ENCODE measurements at places on chromosomes 5 and 9. TPM values are rescaled to one million over a fixed set of nuclear protein-coding genes. Genes with fewer than 3 reads are reported as not detected.

SWI5 gene
- polyA plus RNA-seq = 32.5 TPM

TMEFF1 gene
- 4.4 TPM for polyA plus RNA-seq

NREP gene
- 795 TPM for polyA plus RNA-seq

GRCh38 chr5:15654779-15655178 is 154.8 kb downstream of the FBXL7 start:
- DNase-seq = no peak

DNA sequence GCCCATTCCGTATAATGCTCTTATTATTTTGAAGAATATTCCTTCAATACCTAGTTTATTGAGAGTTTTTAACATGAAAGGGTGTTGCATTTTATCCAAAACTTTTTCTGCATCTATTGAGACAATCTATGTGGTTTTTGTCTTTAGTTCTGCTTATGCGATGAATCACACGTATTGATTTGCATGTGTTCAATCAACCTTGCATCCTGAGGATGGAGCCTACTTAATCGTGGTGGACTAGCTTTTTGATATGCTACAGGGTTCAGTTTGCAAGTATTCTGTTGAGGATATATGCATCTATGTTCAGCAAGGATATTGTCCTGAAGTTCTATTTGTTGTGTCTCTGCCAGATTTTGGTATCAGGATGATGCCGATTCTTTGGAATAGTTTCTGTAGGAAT is 1070.3 kb upstream of the CDH18 start:
- DNase-seq = no peak

- DNase-seq = peak; percentile 80
These were observed at the start of gene TRMT10B for GRCh38 chr9:37753489-37754190. Gene TRMT10B (plus strand): TSS chr9:37753805. CDS start chr9:37761932, 8,127 bp downstream.

DNA sequence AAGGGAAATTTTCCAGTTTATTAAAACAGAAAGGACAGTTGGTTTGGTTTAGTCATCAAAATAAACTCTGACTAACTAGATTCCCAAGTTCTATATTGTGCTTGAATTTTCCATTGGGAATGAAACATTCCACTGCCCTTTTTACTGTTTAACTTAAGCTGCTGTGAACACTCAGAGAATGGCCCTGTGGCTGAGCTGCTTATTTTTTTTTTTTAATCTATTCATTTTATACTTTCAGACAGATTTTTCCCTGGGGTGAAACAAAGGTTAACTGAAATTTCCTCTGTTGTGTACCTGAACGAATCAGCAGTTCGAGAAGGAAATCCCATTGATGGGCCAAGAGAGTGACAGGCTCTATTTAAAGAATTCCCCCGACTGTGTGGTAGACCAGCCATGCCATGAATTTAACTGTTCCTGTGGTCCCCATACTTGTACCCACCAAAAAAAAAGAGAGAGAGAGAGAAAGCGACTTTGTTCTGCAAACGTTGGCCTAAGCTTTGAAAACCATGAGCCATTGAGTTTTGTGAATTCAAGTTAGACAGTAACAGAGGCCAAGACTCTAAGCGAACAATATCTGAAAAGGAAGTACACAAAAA is 138.7 kb upstream of the GRHPR start:
- no peak for DNase-seq

All from renal pelvis (tissue), 12 donors.